GM18507 (cell line): ENCODE measurements at places on chromosomes 5 and 9.

DNA sequence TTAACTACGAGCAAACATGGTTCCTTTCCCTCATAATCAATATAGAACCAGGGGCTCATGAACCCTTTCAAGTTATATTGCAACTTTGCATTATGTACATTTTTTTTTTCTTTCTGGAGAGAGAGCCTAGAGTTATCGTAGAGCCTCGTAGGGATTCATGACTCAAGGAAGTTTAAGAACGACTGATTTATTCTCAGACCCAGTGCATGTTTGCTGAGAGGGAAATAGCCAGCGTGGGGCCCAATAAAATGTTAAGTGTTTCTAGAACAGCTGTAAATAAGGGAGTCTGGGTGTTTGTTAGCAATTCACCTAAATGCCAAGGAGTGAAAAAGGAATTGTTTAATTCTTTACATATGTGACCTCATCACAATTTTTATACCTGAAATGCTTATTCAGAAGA, 119.0 kb upstream of the KLF9 start:
- DNase-seq, result no peak

DNA sequence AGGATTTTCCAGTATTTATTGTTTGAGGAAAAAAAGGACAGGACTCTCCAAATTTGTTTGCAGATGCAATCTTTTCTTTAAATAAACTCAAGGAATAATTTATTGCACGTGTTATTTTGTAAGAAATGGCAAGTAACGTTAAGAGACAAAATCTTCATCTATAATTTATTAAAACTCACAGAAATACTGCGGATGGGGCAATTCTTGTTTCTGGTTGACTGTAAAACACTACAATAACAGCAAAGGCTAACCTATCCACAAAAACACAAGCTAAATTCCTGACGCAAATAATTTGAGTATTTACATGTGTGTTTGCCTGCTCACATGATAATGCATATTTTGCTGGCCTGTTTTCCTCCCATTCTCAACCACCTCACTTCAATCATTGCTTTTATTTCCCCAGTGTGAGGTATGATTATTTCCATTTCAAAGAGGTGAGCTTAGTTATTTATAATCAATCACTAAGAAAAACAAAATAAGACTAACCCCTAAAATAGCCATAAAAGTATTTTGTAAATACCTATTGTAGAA, 619.4 kb downstream of the PDE4D start:
- no peak for DNase-seq

DNA sequence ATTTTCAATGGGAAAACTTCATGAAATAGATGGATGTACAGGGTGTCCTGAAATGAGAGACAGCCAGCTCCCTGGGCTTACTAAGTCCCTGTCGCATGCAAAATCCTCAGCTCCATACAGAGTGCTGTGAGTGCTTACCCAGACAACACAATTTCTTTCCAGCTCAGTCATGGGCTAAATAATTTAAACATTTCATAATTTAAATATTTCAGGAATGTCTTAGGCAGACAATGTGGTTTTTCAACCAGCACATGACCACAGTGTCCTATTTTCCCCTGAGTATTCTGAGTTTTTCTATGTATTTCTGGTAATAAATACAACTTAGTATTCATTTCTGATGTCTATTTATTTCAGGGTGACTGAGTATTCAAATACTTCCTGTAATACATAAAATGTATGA, 188.5 kb upstream of the SNX2 start:
- DNase-seq, result no peak

GRCh38 chr9:4686112-4686511, 6.7 kb downstream of the CDC37L1 start:
- no peak for DNase-seq

- DNase-seq, result no peak
Observed at GRCh38 chr5:140295414-140295813, 7.5 kb downstream of the PFDN1 start.

DNA sequence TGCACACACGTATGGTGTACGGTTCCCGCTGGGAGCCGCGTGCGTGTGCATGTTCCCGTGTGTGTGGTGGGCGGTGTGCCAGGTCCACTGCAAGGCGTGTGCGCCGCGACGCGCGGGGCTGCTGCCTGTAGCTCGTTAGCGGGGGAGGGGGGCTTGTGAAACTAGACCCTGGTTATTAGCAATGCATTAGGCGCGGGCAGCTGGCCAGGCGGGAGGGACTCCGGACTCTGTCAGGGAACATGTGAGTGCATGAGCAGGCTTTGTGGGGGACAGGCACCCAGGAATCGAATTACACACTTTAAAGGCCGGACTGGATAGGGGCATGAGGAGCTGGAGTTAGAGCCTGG, 32.2 kb upstream of the ENHO start:
- DNase-seq, result no peak

GRCh38 chr5:152288499-152288898, 116.6 kb downstream of the NMUR2 start:
- no peak for DNase-seq

DNA sequence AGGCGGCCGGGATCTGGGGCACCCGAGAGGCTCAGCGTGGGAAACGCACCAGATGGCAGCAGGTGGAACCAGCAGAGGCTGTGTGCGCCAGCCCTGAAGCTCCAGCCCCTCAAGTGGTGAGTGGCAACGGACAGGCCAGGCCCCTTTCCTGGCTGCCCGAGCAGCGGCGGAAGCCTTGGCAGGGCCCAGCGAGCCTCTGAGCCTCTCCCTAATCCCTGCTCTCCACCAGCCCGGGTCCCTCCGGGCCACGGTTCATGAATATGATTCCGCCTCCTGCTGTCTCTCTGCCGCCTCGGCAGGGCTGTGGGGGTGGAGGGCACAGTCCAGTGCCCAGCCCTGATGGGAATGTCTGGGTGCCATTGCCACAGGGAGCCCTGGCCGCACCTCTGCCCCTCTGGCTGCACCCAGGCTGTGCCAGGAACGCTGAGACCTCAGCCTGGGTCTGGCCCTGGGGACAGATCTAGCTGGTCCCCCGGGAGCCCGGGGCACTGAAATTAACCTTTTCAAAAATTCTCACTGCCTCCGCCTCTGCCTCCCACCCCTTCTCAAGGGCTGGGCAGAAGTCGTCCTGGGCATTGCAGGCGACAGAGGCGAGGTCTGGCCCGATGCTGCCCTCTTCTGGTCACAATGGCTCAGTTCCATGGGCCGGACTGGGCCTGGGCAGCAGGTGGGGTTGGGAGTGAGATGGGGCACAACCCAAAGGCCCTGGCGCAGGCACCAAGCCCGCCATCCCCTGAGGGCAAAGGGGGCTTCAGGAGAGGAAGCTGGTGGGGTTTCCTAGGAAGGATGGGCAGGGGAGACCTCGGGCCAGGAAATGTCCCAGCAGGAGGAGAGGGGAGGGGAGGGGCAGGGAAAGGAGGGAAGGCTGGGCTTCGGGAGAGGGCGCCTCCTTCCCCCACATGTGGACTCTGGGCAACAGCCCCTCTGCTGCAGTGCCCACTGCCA, 20.3 kb downstream of the CCDC187 start:
- peak; percentile 77 for DNase-seq
